Heart right ventricle (tissue), 16 donors: ENCODE measurements at places on chromosomes 12 and 14. TPM values are rescaled to one million over a fixed set of nuclear protein-coding genes. Genes with fewer than 3 reads are reported as not detected.

GRCh38 chr14:101957406-101958234, 6.8 kb upstream of the DYNC1H1 start:
- no peak overlapping the region for H3K4me3 ChIP-seq
- H3K27ac ChIP-seq = no peak overlapping the region
- no peaks in the 10 kb centered on the region for H3K36me3 ChIP-seq
- H3K27me3 ChIP-seq = no peaks in the 10 kb centered on the region
- DNase-seq = no peak
- peaks cover 14% of the 10 kb centered on the region for H3K4me1 ChIP-seq

GRCh38 chr14:100780246-100780645, 45.7 kb upstream of the MEG3 start:
- H3K36me3 ChIP-seq = no peaks in the 10 kb centered on the region
- peaks cover 2% of the 10 kb centered on the region for H3K27me3 ChIP-seq
- H3K27ac ChIP-seq = no peak overlapping the region
- no peak overlapping the region for H3K4me3 ChIP-seq
- H3K4me1 ChIP-seq = no peaks in the 10 kb centered on the region

GRCh38 chr12:19574601-19575000, 135.3 kb downstream of the AEBP2 start:
- H3K36me3 ChIP-seq = no peaks in the 10 kb centered on the region
- no peaks in the 10 kb centered on the region for H3K27me3 ChIP-seq
- DNase-seq = no peak
- no peak overlapping the region for H3K27ac ChIP-seq
- H3K4me3 ChIP-seq = no peak overlapping the region
- peaks cover 18% of the 10 kb centered on the region for H3K4me1 ChIP-seq

DNA sequence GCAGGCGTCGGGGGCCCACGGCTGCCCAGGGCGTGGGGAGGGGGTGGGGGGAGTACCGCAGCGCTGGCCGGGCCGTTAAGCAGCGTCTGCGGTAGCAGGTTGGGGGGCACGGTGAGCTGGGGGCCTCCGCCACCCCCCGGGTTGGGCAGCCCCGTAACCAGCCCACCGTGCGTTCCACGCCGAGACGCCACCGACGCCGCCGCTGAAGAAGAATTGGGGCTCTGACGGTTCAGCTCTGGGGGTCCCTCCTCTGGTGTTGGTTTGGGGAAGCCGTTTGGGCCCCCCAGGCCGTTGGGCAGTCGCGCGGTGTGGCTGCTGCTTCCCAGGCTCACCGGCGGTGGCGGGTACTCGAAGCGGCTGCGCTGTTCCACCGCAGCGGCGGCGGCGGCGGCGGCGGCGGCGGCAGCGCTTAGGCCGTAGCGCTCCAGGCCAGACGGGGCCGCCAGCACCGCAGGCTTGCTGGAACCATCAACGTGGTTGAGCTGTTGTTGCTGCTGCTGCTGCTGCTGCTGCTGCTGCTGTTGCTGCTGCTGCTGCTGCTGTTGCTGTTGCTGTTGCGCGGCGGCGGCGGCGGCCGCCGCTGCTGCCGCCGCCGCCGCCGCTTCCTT, 1.5 kb downstream of the IRF2BPL start:
- H3K4me3 ChIP-seq = peak overlapping the region; percentile 94
- peak; percentile 40 for DNase-seq
- no peaks in the 10 kb centered on the region for H3K27me3 ChIP-seq

Gene HSP90B1
- total RNA-seq = 453 TPM

Gene PIANP
- total RNA-seq = not detected

Gene ESR2
- total RNA-seq = 0.23 TPM

Gene PLA2G1B
- total RNA-seq = not detected

DNA sequence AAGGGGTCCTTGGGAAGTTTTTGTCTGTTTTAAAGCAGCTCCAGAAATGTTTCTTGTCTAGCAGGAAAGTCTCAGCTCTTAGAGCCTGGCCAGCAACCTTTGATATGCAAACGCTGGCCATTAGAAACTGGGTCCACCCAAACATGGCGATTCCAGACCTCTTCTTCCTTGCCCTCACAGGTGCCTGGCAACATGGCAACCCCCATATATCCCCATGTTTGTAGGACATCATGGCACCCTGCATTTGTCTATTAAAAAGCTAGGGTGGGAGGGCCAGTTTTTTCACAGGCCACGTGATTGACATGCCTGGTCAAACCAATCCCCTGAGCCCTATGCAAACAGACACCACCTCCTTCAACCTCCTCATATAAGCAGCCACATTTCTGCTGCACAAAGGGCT, 848.7 kb upstream of the FOXG1 start:
- no peaks in the 10 kb centered on the region for H3K4me1 ChIP-seq
- H3K27me3 ChIP-seq = no peaks in the 10 kb centered on the region
- no peak overlapping the region for H3K27ac ChIP-seq
- no peaks in the 10 kb centered on the region for H3K36me3 ChIP-seq

GRCh38 chr14:73612339-73613045, at the start of gene ACOT6:
Gene ACOT6, plus strand, starts transcription at chr14:73612517. Its CDS starts 55 bp downstream, at chr14:73612572.
- H3K27me3 ChIP-seq = no peaks in the 10 kb centered on the region
- peak within 1 kb of the TSS; percentile 79 for H3K27ac ChIP-seq
- peak; percentile 62 for DNase-seq
- H3K36me3 ChIP-seq = no peaks in the 10 kb centered on the region
- no peaks in the 10 kb centered on the region for H3K4me1 ChIP-seq
- H3K4me3 ChIP-seq = peak within 1 kb of the TSS; percentile 66
